Hindlimb muscle (tissue), 1 donor: ENCODE measurements at places on chromosomes 11 and 22. TPM values are rescaled to one million over a fixed set of nuclear protein-coding genes. Genes with fewer than 3 reads are reported as not detected.
A peak's percentile ranks its signal among the peaks of the same experiment; 100 is the strongest.

DNA sequence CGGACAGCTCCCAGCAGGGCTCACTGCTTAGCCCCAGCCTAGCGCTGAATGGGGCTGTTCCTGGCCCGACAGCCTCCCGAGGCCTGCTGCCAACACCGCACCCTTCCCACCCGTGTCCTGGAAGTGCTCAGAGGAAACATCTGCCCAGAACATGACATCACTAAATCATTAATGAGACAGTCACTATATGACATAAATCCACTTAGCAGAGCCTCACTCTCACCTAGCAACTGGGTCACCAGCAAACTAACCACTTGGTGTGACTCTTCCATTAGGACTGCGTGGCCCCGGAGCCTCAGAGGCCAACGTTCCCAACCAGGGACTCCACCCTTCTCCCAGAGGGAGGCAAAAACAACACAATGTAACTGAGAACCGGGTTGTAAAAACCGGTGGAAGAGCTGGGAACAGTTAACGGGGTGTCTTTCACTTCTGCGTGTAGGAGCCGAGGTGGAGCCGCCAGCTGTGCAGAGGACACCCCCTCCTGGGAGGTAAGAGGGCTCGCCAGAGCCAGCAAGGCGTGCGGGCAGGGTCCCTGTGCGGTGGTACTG is 21.4 kb upstream of the PACSIN2 start:
- peak; percentile 46 for DNase-seq

GRCh38 chr11:58494101-58494500 is 13.8 kb downstream of the OR5B21 start:
- no peak for DNase-seq

DNA sequence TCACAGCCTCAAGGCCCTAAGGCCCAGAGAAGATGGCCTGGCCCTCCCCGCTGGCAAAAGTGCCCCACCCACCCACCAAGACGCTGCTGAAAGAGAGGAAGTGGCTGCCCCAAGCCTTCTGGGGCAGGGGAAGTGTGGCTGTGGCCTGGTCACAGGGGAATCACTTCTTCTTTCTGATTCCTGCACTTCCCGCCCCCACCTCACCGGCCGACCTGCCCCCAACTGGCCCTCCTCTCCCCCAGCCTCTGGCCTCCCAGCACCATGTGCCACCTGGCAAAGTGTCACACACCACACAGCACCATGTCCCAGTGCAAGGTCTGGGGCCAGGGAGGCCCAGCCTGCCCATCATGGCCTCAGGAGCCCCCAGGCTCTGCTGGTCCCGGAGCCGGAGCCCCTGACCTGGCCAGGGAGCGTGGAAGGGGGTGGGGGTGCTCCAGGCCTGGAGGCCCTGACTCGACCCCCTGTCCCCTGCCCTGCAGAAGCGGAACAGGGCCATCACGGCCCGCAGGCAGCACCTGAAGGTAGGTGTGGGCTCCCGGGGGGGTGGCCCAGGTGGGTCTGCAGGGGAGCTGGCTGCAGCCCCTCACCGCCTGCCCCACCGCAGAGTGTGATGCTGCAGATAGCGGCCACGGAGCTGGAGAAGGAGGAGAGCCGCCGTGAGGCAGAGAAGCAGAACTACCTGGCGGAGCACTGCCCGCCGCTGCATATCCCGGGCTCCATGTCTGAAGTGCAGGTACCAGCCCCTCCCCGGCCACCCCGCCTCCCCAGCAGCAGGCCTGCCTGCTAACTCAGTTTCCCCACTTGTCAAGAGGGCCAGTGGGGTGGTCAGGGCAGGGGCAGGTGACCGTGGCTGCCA is 1.4 kb downstream of the TNNI2 start:
- DNase-seq: no peak

TEF gene
- polyA plus RNA-seq: 11.9 TPM

DNA sequence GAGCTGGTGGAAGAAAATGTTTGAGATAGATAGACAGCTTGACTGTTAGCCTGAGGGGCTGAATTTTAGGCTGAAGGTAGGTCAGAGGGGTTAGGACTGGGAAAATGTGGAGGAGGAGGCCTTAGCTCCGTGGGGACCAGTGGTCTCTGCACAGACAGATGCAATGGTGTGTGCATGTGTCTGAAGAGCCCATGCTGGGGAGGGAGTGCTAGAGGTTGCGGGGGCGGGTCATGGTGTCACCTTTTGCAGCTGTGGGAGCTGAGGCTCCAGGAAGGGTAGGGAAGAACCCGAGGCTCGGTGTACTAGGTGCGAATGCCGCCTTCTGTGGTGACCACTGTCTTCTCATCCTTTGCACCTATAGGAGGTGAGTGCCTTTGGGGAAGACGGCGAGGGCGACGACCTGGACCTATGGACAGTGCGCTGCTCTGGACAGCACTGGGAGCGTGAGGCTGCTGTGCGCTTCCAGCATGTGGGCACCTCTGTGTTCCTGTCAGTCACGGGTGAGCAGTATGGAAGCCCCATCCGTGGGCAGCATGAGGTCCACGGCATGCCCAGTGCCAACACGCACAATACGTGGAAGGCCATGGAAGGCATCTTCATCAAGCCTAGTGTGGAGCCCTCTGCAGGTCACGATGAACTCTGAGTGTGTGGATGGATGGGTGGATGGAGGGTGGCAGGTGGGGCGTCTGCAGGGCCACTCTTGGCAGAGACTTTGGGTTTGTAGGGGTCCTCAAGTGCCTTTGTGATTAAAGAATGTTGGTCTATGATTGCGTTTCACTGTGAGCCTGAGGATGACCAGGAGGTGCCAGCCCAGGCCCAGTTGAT is 1.6 kb downstream of the SDF2L1 start:
- DNase-seq: no peak

ART1 gene
- 7.6 TPM for polyA plus RNA-seq

NEFH gene
- 1.9 TPM for polyA plus RNA-seq

DNA sequence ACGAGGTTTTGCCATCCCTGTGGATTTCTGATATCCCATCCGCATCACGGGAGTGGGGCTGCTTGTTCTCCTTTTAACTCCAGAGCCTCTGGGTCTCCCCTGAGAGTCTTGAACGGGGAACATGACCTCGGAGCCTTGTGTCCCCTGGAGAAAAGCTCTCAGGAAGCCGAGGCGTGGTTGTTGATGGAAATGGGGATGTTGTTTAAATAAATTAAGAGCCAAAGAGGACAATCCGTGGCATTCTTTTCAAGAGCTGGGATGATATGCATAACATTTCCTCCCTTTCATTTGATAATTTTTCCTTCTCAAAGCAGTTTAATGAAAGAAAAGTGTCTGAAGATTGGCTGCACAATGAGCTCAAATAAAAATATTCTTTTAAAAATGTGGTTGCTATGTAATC is 14.2 kb downstream of the TSPAN18 start:
- DNase-seq: no peak

DNA sequence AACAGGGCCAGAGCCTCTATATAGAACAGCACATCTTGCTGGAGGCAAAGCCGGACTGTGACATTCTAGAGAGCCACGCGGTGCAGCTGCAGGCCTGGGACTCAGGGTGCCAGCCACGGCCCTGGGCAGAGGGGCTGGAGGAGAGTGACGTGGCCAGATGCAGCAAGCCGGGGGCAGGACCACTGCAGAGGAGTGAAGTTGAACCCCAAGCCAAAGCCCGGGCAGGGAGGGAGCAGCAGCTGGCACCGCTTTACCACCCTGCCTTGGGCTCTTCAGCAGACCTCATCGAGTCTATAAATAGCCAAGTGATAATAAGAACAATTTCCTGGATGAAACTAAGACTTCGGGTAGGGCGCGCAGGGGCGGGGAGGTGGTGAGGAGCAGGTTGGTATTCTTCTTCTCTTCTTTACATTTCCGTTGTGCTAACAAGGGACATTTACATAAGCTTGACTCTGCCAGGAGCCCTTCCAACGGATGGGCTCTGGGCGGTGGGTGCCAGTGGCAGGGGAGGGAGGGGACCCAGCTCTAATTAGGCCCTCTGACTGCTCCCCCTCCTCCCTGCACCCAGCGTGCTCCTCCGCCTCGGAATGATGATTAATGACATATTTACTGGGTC is 110.2 kb downstream of the ST3GAL4 start:
- DNase-seq: peak; percentile 30

KCNA4 gene
- 0.25 TPM for polyA plus RNA-seq

MS4A7 gene
- polyA plus RNA-seq: 15.1 TPM

GRCh38 chr22:17402293-17402692 is 33.0 kb downstream of the CECR2 start:
- no peak for DNase-seq

- DNase-seq: no peak
Observed at GRCh38 chr11:6611963-6612212, 128 bp downstream of the TAF10 start.

DNA sequence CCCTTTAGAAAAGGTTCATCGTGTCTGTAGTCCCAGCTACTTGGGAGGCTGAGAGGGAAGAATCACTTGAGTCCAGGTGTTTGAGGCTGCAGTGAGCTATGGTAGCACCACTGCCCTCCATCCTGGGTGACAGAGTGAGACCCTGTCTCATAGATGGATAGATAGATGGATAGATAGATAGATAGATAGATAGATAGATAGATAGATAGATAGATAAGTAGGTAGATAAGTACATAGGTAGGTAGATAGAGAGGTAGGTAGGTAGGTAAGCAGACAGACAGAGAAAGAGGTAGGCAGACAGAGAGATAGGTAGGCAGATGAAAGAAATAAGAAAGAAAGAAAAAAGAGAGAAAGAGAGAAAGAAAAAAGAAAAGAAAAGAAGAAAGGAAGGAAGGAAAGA is 156.4 kb downstream of the GRIK4 start:
- no peak for DNase-seq

- DNase-seq: no peak
Observed at GRCh38 chr11:107157146-107157808, 139.0 kb upstream of the GUCY1A2 start.

CERK gene
- polyA plus RNA-seq: 20.5 TPM
